Activated effector memory CD4-positive, alpha-beta T cell treated with Interleukin-2 at 50 U/mL for 16 hours (primary cell): ENCODE measurements at places on chromosomes 11 and 22.

- DNase-seq = no peak
Measured at GRCh38 chr11:104581246-104581980, 316.8 kb downstream of the CASP12 start.

GRCh38 chr22:38706901-38707195 lies 1.1 kb downstream of the GTPBP1 start:
- DNase-seq = no peak

GRCh38 chr11:27291954-27292636 lies 70.9 kb downstream of the CCDC34 start:
- no peak for DNase-seq

- DNase-seq = no peak
Measured at GRCh38 chr11:2365571-2366210, 11.4 kb upstream of the CD81 start.

DNA sequence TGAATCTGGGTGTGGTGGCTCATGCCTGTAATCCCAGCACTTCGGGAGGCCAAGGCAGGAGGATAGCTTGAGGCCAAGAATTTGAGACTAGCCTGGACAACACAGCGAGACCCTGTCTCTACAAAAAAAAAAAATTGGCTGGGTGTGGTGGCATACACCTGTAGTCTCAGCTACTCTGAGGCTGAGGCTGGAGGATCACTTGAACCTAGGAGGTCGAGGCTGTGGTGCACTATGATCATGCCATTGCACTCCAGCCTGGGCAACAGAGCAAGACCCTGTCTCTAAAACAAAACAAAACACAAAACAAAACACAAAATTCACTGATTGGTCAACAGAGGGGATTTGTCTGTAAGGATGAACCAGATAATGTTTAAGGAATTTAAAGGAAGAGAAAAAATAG lies 113.7 kb downstream of the STIM1 start:
- no peak for DNase-seq

DNA sequence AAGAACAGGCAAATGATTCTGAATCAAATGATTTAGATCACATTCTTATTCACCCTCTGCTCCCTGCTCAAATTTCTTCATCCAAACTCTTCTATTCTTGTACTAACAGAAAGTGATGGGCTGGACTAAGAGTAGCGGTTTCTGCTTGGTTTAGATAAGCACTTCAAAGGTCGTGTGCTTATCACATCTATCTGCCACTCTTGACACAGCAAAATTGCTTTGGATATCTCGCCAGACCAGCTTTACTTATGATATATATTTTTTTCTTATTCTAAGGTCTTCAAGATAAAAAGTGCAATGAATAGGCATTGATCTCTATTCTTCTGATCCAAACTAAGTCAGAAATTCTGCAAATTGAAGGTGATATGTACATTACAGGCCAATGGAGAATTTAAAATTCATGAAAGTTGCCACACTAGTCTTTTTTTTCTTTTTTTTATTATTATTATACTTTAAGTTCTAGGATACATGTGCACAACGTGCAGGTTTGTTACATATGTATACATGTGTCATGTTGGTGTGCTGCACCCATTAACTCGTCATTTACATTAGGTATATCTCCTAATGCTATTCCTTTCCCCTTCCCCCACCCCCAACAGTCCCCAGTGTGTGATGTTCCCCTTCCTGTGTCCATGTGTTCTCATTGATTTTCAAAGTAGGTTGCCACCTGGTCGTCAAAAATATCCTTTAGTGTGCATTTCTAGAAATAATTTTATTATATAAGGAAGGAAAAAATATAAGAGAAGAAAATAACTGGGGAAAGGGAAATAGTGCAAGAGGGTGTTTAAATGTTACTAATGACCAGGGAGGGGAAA lies 1941.0 kb upstream of the RAG2 start:
- no peak for DNase-seq

DNA sequence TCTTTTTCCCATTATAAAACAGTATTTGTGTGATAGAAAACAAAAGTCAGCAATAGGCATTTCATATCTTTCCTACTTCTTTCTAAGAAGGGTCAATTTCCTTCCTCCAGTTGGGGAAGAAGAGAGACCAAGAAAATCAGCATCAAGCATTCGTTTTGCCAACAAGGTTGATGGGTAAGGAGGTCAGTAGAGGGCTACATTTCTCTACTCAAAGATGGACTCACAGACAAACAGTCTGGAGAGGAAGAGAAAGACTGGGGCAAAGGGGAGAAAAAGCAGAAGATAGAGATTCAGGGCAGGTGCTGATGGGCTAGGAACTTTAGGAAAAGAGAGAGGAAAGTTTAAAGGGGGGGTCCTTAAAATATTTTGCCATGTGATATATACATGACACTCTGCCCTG lies 8.6 kb upstream of the MTNR1B start:
- no peak for DNase-seq

GRCh38 chr11:39113606-39114005 lies 2345.8 kb downstream of the LRRC4C start:
- DNase-seq = no peak

DNA sequence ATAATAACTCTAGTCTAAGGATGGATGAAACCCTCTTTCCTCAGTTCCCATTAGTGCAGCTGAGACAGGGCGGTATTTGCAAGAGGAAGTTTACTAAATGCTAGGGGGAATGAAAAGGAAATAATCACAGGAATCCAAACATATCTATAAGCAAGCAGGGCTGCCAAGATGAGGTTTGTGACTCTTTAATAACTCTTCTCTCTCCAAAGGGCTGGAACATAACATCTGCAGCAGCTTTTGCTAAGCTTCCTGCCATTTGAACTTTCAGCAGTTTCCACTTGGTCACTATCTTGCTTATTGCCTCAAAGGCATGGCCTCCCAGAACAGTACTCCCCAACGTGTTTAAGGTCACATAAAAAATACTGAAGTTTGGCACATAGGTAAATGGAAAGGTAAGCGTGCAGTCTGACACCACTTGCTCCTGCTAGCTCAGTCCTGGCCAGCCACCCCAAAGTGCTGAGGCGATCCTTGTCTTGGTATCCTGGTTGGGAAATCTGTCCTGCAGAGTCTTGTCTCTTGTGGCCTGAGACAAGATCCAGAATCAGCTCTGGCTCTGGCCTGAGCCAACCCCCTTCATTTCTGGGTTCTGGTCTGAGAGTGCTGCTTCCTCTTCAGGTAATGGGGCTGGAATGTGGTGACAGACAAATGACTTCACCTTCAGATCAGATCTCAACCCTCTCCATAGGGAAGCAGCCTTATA lies 81.8 kb downstream of the KCNC1 start:
- no peak for DNase-seq

- DNase-seq = no peak
Measured at GRCh38 chr11:132408877-132409276, 1038.5 kb downstream of the NTM start.

- no peak for DNase-seq
Measured at GRCh38 chr22:17493419-17493981, 69.8 kb upstream of the SLC25A18 start.

- no peak for DNase-seq
Measured at GRCh38 chr11:70324376-70325115, 54.1 kb downstream of the PPFIA1 start.

GRCh38 chr11:107359701-107360100 lies 97.9 kb downstream of the CWF19L2 start:
- DNase-seq = no peak

GRCh38 chr11:114122686-114123085 lies 63.2 kb downstream of the ZBTB16 start:
- DNase-seq = no peak

GRCh38 chr22:29195964-29196666 lies 9.6 kb upstream of the EMID1 start:
- DNase-seq = no peak

DNA sequence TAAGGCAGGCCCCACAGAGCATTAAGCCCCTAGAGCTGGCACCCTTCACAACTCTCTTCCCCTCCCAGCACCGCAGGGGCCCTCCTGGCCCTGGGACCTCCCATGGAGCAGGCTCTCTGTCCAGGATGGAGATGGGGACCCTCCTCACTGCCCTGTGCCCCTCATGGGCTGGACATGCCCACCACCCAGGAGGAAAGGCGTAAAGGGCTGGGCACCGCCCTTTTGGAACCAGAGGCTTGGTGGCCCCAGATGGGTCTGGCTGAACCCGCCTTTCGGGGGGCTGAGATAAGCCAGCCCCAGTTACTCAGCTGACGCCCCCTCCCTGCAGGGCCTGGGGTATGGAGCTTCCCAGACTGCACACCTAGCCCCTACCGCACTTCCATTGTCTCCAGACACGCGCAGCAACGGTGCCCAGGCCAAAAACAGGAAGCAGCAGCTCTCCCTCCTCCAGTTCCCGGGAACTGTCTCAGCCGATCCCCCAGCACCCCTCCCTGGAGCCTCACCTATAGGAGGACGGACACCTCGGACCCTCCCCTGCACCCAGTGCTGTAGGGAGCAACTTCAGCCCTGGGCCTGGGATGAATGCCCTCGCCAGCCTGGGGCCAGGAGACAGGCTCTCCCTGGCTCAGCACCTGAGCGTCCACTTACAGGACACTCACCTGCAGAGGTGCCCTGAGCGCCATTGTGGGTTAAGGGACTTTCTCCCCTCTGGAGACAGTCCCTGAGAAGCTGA lies 1.6 kb upstream of the SUSD2 start:
- DNase-seq = no peak

DNA sequence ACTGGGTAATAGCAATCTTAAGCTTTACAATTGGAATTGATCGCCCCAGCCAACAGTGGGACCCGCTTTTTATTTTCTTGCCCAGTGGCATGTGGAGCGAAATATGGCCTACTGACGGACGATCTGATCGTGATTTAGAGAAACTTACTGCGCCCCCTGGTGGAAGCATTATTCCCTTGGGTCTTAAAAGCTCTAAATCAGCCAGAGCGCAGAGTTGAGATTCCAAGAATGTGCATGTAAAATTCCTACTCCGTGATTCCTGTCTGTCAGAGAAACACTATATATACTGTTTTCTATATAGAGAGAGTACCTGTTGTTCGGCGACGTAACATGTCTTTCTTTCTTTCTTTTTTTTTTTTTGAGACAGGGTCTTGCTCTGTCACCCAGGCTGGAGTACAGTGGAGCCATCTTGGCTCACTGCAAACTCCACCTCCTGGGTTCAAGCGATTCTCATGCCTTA lies 3.7 kb upstream of the DPF2 start:
- peak; percentile 53 for DNase-seq
